ENCODE measurements at places on chromosomes 16 and 17.

DNA sequence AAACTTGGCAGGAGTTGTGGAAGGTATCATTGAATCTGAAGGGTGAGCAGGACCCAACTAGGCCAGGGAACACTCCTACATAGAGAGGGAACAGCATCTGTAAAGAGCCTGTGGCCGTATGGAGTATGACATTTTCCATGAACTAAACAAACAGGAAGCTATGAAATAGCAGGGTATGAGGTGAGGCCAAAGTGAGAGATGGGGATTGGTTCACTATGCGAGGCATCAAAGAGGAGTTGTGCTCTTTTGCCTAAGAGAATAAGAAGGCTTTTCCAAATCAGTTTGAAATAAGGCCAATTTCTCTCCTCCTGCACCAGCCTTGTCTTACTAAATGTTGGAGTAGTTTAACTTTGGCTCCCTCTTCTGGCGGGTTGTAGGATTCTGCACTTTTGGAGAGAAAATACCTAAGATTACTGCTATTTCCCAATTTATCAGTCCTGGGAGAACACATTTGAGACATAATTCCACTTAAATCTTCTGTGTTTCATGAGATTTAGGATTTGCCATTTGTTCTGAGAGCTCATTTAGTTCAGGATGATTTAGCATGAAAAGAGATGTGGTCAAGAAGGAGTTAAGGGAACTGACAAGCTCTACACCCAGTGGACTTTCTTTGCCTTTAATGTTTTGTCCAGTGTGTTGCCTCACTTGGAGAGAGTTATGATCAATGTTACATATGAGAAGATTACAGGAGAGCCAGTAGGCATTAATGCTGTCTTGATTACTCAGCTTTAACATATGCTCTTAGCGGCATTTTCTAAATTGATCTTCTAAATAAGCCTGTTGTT lies 55.4 kb downstream of the TNRC6C start:
- DNase-seq: peak; percentile 66

DNA sequence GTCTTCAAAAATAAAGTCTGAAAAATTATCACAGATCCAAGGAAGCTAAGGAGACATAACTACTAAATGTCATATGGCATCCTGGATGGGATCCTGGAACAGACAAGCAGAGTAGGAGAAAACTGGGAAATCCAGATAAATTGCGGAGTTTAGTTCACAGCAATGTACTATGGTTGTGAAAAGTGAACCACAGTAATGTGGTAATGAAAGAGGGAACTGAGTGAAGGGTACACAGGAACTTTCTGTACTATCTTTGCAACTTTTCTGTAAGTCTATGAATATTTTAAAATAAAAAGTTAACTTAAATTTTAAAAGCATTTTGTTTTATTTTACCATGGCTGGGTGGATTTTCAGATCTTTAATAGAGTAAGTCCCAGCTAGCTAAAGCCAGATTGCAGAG lies 16.3 kb downstream of the SLFN12L start:
- no peak for DNase-seq

- DNase-seq: no peak
Observed at GRCh38 chr17:6084311-6085161, 14.4 kb downstream of the WSCD1 start.

DNA sequence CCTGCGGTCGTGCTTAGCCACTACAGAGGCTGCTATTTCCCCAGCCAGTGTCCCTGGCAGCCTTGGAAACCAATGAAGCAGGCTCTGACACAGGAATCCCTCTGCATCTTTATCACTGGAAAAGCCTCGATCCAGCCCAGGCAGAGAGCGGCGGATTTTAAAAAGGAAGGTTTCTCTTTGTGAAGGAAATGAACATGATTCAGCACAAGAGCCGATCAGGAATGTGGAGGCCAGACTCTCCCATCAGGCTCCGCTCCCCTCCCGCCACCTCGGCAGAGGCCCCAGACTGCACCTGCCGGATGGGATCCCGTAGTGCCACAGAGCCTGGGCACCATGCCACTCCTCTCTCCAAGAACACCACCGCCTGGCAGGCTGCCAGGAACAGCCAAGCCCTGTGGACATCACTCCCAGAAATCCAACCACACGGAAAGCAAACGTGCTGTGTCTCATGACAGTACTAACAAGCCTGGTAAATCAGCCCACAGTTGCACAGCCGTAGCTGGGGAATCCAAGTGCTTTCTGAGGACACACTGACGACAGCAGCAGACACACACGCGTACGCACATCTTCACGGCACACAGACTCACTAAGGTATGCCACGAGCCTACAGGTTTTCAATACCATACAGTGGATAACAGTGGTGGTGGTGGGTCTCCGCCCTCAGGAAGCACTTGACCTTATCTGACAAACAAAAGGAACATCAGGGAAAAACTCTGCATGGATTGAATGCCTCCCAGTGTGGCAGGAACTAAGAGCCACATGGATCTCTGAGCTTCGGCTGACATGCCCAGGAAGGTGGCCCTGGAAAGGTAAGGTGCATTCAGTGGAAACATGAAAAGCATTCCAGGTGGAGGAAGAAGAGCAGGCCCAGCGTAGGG lies 5.4 kb downstream of the LRRC75A start:
- no peak for DNase-seq

DNA sequence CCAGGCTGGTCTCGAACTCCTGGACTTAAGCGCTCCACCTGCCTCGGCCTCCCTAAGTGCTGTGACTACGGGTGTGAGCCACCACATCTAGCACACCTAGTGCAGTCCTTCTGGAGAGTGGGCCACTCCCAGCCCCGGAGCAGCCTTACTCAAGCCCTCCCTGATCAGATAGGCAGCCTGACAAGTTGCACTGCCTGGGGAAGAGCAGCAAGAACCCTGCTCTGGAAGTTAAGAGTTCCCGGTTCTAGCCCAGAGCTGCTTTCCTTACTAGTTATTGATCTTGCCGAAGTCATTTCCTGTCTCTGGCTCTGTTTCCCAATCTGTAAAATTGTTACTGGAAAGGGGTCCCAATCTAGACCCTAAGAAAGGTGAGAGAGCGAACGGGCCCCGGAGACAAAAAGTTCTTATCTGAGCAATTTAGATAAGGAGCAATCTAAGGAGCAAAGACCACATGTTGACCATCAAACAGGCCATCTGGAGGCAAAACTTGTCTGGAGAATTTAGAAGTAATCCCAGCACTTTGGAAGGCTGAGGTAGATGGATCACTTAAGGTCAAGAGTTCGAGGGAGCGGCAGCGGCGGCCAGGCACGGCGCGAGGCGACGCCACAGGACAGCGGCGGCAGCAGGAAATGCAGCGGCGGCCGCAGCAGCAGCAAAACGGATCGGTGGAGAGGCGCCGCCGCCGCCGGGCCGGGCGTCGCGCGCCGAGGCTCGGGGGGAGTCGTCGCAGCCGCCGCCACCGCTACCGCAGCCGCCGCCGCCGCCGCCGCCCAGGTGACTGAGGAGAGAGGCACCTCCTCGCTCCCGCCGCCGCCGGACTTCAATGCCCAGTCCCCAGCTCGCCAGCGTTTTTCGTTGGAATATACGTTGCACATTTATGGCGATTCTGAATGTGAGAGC lies 4.3 kb upstream of the NAGLU start:
- no peak for DNase-seq

DNA sequence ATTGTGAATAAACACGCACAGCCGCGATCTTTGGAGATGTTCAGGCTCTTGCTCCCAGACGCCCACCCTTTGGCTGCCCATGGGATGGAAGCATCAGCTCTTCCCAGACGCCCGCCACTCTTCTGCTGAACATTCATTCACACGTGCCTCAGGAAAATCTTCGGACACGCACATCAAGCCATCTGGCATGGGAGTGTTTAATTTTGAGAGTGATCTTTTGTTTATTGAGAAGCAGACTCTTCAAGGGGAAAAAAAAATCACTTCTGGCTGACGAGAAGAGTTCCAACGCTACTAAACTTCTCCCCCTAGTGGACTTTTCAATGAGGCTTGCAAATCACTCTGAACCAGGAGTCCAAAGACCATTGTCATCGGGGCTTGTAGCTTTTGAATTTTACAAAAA lies 62.0 kb upstream of the NUDT7 start:
- no peak for DNase-seq

GRCh38 chr17:82232876-82233785 lies 4.3 kb downstream of the SLC16A3 start:
- DNase-seq: no peak

- DNase-seq: no peak
Observed at GRCh38 chr17:17598003-17598402, 6.5 kb upstream of the PEMT start.

DNA sequence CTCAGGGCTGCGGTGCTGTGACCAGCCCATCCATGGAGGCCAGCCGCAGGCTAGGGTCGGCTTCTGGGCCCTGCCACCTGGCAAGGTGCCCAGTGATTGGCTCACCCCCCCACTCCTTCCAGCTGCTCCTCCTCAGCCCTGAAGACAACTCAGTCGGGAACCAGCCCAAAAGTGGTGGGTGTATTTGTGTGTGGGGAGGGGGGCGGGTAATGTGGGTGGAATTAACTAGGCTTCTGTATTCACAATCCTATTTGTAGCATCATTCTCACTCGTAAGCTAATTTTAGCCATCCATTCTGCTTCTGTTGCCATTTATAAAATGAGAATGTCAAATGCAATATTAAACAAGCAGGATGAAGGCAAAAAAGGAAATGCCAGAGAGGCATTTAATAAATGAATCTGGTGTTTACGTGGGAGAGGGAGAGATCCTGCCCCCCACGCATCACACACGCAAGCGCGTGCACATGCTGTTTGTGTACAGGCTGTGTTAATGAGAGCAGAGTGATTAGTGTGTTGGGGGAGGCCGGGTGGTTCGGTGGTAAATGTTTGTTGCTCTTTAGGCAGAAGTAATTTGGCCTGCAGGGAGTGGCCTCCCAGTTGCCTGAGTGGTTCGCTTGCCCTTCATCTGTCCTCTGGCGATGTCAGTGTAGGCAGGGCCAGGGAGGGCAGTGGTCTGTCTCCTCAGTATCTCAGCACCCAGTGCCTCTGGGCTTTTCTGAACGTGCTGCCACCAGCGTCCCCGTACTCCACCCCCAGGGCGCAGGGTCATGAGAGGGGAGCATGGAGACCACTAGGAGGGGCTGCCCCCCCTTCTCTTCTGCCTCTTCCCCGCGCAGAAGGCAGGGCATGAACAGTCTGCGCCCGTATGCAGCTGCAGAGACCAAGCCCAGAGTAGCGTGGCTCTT lies 140.1 kb downstream of the CCDC182 start:
- DNase-seq: no peak

DNA sequence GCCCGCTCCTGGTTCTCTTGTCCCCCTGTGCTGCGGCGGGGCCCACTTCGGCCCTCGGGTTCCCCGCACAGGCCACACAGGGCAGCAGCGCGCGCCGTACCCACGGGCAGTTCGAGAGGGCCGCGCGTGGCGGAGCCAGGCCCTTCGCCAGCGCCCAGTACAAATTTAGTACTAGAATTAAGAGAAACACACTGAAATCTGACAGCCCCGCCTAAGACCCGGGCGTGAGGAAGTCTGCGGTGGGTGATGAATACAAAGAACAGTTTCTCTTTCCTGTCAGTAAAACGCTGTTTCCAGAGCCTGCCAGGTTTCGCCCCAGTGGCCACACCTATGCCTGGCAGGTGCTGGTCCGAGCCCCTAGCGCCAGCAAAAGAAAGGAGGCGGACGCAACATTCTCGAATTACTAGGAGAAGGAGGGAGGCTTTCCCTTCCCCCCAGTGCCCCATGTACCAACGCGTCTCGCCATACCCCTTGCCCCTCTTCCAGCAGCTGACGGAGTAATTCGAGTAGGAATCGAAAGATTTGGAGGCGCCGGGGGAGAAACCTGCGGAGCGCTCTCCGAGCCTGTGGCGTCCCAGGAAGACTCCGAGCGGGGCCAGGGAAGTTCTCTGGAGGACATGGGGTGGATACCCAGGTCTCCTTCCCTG lies 591 bp upstream of the SLFN5 start:
- DNase-seq: no peak

GRCh38 chr16:88296437-88297177 lies 86.2 kb upstream of the ZNF469 start:
- no peak for DNase-seq

DNA sequence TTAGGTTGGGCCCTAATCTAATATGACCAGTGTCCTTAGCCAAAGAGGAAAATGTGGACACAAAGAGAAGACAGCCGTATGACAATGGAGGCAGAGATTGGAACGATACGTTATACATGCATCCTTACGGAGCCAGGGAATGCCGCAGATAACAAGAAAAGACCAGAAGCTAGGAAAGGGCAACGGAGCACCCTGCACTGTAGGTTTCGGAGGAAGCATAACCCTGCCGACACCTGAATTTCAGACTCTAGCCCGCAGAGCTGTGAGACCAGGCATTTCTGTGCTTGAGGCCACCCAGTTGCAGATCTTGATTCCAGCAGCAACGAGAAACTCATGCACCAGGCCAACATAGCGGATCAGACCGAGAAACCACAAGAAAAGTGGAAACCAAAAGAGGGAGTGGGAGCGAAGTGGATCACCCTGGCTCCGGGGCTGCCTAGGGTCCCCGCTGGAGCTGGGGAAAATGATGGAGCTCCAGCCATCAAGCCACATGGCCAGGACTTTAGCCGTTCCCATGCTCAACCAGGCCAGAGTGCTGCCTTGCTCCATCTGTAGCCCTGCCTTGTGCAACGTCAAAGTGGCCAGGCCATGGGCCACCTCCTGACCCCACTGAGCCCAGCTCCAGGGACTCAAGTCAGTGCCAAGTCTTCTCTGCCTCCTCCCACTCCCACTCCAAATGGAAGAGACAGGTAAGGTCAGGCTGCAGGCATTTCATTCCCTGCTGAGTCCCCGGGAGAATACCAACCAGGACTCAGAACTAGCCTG lies 51.7 kb upstream of the RPL38 start:
- DNase-seq: no peak

DNA sequence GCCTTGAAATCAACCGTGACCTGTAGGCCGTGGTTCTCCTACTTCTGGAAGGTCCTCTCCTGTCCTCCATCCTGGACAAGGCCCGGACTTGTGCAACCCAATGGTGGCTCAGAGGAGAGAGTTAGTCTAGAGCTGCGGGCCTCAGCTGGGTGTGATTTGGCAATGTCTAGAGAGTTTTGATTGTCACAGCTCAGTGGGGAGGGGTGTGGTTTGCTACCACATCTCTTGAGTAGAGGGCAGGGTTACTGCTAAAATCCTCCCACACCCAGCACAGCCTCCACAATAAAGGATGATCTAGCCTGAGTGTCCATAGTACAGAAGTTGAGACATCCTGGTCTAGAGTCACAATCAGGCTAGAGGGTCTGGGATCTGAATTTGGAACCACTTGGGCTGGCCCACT lies 40.3 kb downstream of the MYH13 start:
- no peak for DNase-seq

- no peak for DNase-seq
Observed at GRCh38 chr17:19298569-19299213, 61.5 kb downstream of the EPN2 start.

- DNase-seq: no peak
Observed at GRCh38 chr17:37118366-37119137, 169.8 kb downstream of the AATF start.

DNA sequence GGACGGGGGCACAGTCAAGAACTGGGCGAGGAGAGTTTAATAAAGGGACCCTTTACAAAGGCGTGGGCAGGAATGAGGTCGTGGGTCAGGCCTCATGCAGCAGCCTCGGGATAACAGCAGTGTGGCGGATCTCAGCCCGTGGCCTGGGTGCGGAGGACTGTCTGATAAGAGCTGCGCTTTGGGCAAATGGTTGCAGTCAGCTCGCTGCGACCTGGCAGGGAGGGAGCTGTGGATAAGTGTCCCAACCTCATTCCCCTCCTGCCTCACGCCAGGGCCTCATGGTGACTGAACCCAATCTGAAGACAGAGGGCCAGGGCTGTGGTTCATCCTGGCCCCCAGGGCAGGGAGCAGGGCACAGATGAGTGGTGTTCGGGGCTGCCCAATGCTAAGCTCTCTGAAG lies 13.6 kb downstream of the SMTNL2 start:
- DNase-seq: no peak

Data from SK-N-MC (cell line).